ENCODE measurements at places on chromosomes 7 and 10.

DNA sequence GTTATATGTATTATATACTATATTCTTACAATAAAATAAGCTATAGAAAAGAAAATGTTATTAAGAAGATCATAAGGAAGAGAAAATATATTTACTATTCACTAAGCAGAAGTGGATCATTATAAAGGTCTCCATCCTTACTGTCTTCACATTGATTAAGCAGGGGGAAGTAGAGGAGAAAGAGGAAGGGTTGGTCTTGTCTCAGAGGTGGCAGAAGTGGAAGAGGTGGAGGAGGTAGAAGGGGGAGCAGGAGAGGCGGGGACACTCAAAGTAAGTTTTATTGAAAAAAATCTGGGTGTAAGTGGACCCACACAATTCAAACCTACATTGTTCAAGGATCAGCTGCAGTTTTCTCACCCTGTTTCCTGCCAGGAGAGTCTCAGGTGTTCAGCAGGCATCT is 28.9 kb upstream of the ERCC6 start:
- DNase-seq: no peak

DNA sequence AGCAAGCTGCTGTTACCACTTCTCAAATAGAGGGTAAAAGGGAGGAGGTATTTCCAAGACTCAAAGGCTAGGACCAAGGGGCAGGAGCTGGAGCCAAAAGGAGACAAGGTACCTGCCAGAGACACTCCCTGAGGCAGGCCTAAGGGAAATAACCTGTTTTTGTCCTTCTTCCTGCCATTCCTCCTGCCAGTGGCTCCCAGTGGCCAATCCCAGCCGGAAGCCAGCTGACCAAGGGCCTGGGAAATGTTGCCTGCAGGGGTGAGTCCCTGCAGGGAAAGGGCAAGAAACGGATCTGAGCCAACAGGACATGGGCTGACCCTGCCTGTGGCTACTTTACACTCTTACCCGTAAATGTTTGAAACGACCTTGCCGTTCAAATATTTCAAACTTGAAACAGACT is 3.5 kb downstream of the CYTH3 start:
- DNase-seq: no peak

DNA sequence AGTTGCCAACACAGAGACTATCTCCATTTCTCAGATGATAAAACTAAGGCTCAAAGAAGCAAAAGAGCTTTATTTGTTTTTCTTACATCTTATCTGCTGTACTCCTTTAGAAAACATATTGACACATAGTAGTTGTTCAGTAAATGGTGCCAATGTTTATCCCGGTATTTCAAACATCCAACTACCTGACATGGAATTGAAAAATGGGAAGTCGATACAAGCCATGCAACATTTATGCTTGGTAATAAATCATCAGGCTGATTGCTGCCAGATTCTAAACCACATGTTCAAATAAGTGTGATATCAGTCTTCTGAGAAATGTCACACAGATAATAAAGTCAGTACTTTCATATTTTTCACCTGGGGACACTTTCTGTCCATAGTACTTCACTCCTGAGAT is 65.8 kb upstream of the C10orf120 start:
- DNase-seq: no peak

DNA sequence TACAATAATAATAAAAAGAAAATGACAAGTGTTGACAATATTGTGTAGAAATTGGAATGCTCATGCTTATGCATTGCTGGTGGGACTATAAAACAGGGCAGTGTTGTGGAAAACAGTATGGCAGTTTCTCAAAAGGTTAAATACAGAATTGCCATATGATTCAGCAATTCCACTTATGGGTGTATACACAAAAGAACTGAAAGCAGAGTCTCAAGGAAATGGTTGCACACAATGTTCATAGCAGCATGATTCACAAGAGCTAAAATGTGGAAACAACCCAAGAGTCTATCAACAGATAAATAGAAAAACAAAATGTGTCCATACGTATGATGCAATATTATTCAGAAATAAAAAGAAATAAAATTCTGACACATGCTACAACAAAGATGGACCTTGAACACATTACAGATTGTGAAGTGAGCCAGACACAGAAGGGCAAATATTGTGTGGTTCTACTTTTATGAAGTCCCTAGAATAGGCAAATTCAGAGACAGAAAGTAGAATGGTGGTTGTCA is 64.8 kb upstream of the GRM8 start:
- DNase-seq: no peak

DNA sequence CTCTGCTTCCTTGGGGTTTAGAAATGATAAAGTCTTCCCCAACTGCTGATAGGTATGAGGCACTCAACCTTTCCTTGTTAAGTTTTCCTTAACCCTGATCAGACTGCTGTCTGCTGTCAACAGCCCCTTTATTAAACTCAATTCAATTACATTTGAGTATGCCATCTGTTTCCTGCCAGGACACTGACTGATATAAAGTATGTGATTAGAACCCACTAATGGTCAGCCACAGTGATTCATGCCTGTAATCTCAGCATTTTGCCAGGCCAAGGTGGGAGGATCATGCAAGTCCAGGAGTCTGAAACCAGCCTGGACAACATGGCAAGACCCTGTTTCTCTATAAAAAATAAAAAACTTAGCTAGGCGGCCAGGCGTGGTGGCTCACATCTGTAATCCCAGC is 18.1 kb downstream of the BAZ1B start:
- no peak for DNase-seq

DNA sequence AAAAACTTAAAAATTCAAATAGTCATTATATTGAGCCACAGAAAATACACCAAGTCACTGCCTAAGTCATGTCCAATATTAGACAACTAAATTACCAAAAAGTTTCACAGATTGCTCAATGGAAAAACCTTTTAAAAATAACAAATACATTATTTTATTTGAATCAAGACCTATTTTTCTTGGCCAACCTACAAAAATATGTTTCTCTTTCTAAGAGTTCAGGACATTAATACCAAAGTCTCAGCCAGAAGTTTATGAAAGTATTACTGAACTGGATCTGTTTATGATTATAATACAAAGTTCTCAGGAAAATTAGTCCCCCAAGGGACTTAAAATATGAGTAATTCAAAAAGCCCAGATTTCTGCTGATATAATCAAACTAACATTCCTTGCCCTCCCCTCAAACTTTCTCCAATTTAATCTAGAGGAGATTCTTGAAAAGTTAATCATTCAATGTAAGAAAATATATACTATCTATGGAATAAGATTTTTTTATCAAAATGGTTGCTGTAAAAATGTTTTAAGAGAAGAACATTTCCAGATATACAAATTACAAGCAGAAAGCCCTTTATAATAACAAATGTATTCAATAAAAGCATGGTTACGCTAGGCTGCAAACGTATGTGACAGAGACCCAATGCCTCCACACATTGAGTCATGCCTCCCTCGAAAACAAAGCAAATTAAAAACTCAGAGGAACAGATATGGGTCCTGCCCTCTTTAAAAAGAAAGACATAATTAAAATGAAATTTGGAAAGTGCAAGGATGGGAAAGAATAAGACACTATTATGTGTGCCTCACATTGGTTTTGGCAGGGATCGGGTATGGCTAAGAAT is 381.6 kb downstream of the PARD3 start:
- DNase-seq: no peak

DNA sequence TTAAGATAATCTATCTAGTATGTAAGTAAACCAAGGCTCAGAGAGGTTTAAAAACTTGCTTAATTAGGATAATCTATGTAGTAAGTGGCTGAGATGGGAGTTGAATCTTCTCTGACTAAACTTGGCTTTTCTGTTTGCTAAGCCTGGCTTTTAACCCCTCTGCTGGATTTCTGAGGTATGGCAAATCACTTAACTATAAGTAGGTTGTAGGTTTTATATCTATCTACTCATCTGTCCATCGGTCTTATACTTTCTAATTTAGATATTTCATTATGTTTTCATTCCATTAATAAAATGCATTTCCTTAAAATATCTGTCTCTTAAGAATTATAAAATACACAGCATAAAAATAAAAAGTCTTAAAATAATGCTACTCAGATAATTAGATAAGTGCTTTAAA is 59.4 kb downstream of the ST7 start:
- DNase-seq: no peak

DNA sequence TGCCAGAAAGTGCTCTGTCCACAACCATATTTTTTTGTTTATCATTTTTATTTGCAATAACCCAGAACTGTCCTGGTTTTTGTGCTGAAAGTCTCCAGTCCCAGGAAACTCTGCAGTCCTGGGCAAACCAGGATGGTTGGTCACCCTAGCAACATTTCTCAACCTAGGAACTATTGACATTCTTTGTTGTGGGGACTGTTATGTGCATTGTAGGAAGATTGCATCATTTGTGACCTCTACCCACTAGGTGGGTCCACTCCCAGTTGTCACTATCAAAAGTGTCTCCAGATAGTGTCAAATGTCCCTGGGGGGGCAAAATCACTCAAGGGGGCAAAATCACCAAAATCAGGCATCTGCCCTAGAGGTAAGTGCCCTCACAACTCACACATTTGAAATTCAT is 14.0 kb upstream of the SRI start:
- DNase-seq: no peak

- no peak for DNase-seq
These were observed 78.7 kb upstream of the MKLN1 start for GRCh38 chr7:131249003-131249402.

Data from head of caudate nucleus (tissue), 42 donors.